ENCODE measurements at places on chromosomes 3 and 15.

- no peak for DNase-seq
These were observed 27.9 kb upstream of the MUC13 start for GRCh38 chr3:124962403-124962940.

DNA sequence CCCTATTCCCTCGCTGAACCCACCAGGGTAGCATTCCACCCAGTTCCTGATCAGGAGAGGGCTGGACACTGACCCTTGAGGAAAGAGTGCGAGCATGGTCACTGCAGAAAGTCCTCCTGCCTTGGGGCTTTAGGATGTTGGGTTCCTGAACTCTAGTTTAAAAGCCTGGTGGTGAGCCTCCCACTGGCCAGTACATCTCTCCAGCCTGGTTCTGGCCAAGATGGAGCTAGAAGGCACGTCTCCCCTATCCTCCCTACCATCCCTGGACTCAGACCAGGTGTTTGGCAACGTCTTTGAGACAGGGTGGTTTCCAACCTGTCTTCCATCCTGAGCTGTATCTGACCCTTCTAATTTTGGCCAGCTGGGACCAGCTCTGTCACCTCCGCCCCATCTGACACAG lies 31.4 kb downstream of the NBEAL2 start:
- no peak for DNase-seq

- DNase-seq: no peak
These were observed 14.2 kb upstream of the CAND2 start for GRCh38 chr3:12782172-12782815.

DNA sequence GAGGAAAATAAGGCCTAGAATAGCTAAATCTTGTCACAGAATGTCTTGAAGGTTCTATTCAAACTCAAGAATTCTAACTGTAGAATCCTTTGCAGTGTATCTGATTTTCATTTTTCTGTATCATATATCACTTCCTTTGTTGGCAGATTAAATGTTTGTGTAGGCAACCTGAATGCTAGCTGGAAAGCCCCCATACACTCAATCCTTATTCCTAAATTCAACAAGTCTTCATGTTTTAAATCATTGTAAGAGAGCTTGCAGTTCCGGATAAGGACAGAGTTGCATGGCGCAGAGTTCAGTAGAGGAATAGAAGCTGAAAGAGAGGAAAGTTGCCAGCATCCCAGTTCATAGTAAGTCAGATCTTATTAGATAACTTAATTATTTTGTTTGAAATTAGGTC lies 242.0 kb upstream of the SEMA6D start:
- DNase-seq: no peak

- no peak for DNase-seq
These were observed 591.2 kb downstream of the RSL24D1 start for GRCh38 chr15:54605556-54605955.

- no peak for DNase-seq
These were observed 352.6 kb upstream of the TGFBR2 start for GRCh38 chr3:30253832-30254231.

- no peak for DNase-seq
These were observed 91.8 kb downstream of the UBE2E2 start for GRCh38 chr3:23294770-23295387.
